Large intestine (tissue), 12 donors: ENCODE measurements at places on chromosomes 5 and 9. TPM values are rescaled to one million over a fixed set of nuclear protein-coding genes. Genes with fewer than 3 reads are reported as not detected.

Gene PALM2AKAP2
- polyA plus RNA-seq: 4.3 TPM

Gene TMEM215
- 0.06 TPM for polyA plus RNA-seq

Gene KIF20A
- polyA plus RNA-seq: 13.8 TPM

Gene C9orf50
- 0.33 TPM for polyA plus RNA-seq

Gene PDE8B
- polyA plus RNA-seq: 4.0 TPM

Gene EPB41L4A
- 2.2 TPM for polyA plus RNA-seq

Gene ANKRD55
- 0.18 TPM for polyA plus RNA-seq

Gene COL15A1
- 19.7 TPM for polyA plus RNA-seq

Gene CDHR2
- polyA plus RNA-seq: 247 TPM

Gene PCDHGA12
- polyA plus RNA-seq: 0.81 TPM

Gene PDLIM4
- 17.9 TPM for polyA plus RNA-seq

Gene VAV2
- 48.4 TPM for polyA plus RNA-seq

Gene OBP2B
- polyA plus RNA-seq: not detected

Gene EGFLAM
- 4.4 TPM for polyA plus RNA-seq

Gene GM2A
- polyA plus RNA-seq: 18.7 TPM

Gene LMX1B
- 0.96 TPM for polyA plus RNA-seq

Gene LRRC19
- polyA plus RNA-seq: 83.7 TPM

Gene PGGT1B
- polyA plus RNA-seq: 20.5 TPM

Gene NDOR1
- polyA plus RNA-seq: 12.1 TPM

- DNase-seq: no peak
Measured at GRCh38 chr5:158546748-158547147, 553.0 kb downstream of the EBF1 start.

GRCh38 chr5:145500710-145501109, 334.4 kb downstream of the PRELID2 start:
- peak; percentile 98 for DNase-seq

DNA sequence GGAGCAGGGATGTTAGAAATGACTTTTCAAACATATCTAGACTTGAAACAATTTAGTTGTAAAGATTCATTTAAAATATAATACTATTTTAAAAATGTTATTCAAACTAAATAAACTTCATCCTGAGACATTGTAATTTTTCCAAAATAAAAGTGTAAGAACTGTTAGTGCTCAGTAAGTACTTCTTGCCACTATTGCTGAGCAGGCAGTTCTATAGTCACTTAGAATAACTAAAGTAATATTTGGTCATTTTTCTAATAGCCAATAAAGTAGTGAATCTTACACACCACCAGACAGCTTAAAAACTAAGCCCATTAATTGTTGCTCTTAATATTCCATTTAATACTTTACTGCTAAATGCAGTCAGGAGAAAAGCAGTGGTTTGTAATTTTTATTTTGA, 1120.0 kb upstream of the CDH10 start:
- no peak for DNase-seq

- DNase-seq: no peak
Measured at GRCh38 chr5:61100437-61100836, 61.8 kb downstream of the SMIM15 start.

DNA sequence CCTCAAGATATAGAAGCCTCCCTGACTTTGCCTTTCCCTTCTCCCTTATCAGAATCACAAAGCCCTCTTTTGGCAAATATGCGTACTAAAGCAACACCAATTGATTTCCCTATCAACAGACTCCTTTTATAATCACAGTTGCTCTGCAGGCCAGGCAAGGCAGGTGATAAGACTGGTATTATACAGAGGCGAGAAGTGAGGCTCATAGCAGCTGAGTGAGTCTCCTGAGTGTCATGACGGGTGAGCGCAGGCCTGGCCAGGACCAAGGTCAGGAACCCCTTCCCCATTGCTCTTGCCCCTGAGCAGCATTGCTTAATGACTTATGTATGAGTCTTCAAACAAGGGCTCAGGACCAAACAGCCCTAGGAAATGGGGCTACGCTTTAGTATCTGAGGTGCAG, 70.8 kb downstream of the FBXO38 start:
- DNase-seq: peak; percentile 20

GRCh38 chr9:87071473-87071872, 124.2 kb upstream of the GAS1 start:
- no peak for DNase-seq

DNA sequence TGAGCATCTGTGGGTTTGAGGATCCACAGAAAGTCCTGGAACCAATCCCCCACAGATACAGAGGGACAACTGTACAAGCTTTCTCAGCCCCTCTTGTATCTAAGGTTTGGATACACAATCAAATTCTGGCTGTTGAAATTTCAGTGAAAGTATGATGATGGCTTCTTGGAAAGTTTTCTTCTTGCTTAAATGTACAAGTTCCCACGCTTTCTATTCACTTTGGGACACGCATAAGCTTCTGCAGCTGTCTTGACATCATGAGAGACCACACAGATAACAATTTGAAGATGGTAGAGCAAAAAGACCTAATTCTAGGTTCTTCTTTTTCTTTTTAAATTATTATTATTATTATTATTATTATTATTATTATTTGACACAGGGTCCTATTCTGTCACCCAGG, 31.6 kb upstream of the ARL15 start:
- no peak for DNase-seq

GRCh38 chr9:121841771-121842611, 190.6 kb downstream of the DAB2IP start:
- no peak for DNase-seq

- DNase-seq: no peak
Measured at GRCh38 chr5:126597156-126597555, 2.1 kb upstream of the ALDH7A1 start.

DNA sequence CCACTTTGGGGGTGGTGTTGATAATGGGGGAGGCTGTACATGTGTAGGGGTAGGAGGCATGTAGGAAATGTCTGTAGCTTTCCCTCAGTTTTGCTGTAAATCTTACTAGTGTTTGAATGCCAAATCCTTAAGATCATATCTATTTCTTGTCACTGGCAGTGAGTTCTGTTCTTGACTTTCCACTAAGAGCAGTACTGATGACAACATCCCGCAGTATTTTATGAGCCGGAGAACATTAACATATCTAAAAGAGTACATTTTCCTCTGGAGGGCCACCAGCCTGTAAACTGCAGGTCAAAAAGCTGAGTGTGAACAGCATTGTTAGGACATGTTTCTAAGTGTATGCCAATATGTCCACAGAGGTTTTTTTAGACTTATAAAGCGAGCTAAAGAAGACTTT, 2.5 kb upstream of the HSPB3 start:
- no peak for DNase-seq

DNA sequence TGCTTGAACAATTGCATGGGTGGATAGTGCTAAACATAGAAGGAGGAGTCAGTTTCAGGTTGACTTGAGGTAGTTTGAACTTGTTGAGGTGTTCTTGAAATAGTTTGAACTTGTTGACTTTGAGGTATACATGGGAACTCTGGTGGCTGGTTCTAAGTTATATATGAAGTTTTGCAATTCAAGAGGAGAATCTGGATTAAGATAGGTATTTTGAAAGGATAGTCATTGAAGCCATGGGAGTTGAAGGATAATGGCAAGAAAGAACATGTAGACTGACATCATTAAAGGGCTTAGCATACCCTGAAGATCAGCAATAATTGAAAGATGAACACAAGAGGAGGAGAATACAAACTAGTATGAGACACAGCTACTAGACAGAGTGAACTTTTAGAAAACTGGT, 181.9 kb upstream of the MRPS30 start:
- no peak for DNase-seq

DNA sequence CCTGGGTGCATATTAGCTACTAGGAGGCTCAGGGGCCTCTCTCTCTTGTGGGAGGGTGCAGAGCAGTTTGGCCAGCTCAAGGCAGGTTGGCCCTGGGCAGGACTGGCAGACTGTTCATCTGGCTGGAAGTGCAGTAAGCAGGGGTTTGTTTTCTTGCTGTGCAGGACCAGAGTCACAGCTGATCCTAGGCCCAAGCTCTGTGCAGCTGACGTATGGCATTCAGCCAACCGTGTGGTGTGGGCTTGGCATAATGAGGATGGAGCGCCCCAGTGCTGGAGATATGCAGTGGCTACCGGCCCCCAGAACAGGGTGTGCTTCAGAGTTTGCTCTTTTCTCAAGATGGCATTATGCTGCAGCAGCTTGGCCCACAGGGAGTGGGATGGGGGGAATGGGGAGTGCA, 31.0 kb upstream of the PHF24 start:
- no peak for DNase-seq

DNA sequence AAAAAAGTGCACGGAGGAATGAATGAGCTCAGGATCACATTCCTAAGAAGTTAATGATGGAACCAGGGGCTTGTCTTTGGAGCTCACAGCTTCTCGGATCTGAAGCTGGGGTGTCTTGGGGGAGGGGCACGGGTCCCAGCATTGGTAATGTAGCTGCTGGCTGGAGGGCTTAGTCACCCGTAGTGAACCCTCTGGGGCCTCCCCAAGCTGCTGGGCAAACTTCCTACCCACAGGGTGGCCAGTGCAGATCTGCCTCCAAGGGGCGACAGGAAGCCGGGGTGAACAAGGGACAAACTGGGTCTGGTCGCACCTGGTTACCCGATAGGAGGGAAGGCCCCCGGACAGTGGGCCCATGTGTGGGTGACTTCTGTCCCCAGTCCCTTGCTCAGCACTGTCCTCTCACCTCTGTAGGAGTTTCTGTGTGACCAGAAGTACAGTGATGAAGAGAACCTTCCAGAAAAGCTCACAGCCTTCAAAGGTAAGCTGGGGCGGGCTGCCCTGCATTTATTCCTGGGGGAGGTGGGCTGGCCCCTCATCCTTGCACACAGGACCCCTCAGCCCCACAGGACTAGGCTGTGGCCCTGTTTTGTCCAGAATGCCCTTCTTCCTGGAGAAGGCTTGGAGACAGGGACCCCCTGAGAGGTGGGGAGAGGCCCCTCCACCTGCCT, 14.1 kb upstream of the NUP214 start:
- DNase-seq: no peak

- DNase-seq: no peak
Measured at GRCh38 chr9:125387861-125388524, 126.4 kb downstream of the GAPVD1 start.

GRCh38 chr5:34511915-34512314, 144.2 kb upstream of the RAI14 start:
- DNase-seq: no peak

DNA sequence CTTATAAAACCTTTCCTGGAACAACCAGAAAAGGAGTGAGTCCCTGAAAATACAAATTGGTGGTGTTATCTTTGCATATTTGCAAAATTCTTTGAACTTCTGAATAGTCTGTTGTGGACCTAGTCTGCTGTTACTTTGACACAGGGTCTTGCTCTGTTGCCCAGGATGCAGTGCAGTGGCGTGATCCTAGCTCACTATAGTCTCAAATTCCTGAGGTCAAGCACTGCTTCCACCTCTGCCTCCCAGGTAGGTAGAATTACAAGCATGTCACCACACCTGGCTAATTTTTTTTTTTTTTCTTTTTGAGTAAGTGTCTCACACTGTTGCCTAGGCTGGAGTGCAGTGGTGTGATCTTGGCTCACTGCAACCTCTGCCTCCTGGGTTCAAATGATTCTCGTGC, 43.7 kb upstream of the SPRY4 start:
- no peak for DNase-seq

GRCh38 chr9:16869882-16870595, 431 bp downstream of the BNC2 start:
- DNase-seq: no peak

GRCh38 chr5:8613078-8613685, 744.2 kb downstream of the MTRR start:
- DNase-seq: no peak

- DNase-seq: no peak
Measured at GRCh38 chr9:23829580-23830475, 3.8 kb upstream of the ELAVL2 start.

- peak; percentile 32 for DNase-seq
Measured at GRCh38 chr5:143106174-143106573, 297.3 kb downstream of the NR3C1 start.

- no peak for DNase-seq
Measured at GRCh38 chr5:149904293-149904886, 40.2 kb downstream of the PDE6A start.

- no peak for DNase-seq
Measured at GRCh38 chr5:112401924-112402323, 17.2 kb downstream of the EPB41L4A start.

DNA sequence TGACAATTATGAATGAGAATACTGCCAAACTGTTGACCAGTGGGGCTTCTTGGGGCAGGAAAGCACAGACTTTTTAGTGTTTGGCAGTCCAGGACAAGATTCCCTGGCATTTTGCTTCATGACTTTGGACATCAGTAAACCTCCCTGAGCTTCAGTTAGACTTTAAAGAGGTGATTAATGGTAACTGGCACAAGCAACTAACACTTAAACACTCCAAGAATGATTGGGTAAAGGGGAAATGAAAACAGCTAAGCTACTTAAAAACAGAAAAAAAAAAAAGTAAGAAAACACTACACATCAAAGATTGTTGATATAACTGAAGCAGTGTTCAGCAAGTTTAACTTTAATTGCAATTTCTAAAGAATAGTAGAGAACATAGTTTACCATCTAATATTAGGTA, 13.4 kb downstream of the PAIP1 start:
- no peak for DNase-seq

GRCh38 chr9:137046088-137046787, at the start of gene NPDC1:
NPDC1 (minus strand) TSS chr9:137046177; CDS start chr9:137045989, 188 bp downstream.
- peak; percentile 68 for DNase-seq

DNA sequence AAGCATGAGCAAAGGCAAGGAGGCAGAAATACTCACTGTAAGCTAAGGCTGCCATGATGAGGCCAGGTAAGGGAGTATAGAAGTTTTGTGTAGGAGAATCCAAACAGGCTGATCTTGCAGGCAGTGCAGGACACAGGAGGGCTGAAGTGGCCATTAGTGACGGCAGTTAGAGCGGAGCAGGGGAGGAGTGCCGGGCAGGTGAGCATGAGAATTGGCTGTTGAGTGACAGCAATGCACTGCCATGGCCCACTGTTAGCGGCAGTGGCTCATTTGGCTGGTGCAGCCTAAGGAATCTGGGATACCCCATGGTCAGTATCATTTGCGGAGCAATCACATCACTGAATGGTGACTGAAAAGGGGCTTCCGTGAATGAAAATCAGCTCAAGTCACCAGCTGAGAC, 22.8 kb downstream of the RGS3 start:
- DNase-seq: no peak

GRCh38 chr5:159195775-159196174, 13.6 kb downstream of the RNF145 start:
- no peak for DNase-seq

GRCh38 chr9:125043631-125044030, 99.7 kb downstream of the SCAI start:
- no peak for DNase-seq

- no peak for DNase-seq
Measured at GRCh38 chr9:107307331-107307730, 24.3 kb downstream of the RAD23B start.

GRCh38 chr9:97518909-97519307, 17.4 kb downstream of the TMOD1 start:
- DNase-seq: peak; percentile 44

DNA sequence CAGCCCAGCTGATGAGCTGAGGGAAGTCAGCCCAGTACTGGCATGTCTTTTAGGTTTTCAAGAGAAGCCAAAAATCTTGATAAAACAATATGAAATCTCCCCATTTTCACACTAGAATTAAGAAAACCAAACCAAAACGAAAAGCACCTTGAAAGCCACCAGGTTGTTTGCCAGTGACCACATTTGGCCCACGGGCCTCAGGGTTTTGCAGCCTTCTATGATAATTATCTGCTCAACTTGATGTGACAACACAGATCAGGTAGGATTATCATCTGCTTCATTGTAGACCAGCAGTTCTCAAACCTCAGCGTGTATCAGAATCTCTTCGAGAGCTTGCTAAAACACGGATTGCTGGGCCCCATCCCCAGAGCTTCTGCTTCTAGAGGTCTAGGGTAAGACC, 101.4 kb downstream of the GALNT10 start:
- no peak for DNase-seq

GRCh38 chr5:136295914-136296313, 69.4 kb downstream of the TRPC7 start:
- no peak for DNase-seq

GRCh38 chr9:36866840-36867239, 167.2 kb downstream of the PAX5 start:
- no peak for DNase-seq
